ENCODE measurements at places on chromosomes 7 and 10.

DNA sequence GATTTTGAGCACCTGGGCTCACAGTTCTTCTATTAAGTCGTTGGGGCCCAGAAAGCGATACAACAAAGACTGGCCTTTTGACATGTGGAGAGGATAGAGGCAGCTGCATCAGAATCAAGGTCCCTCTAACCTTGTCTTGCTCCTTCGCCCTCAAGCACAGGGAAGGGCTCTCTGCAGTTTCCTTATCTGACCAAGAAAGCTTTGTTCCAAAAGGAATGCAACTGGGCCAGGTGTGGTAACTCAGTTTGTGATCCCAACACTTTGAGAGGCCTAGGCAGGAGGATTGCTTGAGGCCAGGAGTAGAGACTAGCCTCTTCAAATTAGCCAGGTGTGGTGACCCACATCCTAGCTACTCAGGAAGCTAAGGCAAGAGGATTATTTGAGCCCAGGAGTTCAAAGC is 32.2 kb downstream of the SVOPL start:
- DNase-seq, result no peak

DNA sequence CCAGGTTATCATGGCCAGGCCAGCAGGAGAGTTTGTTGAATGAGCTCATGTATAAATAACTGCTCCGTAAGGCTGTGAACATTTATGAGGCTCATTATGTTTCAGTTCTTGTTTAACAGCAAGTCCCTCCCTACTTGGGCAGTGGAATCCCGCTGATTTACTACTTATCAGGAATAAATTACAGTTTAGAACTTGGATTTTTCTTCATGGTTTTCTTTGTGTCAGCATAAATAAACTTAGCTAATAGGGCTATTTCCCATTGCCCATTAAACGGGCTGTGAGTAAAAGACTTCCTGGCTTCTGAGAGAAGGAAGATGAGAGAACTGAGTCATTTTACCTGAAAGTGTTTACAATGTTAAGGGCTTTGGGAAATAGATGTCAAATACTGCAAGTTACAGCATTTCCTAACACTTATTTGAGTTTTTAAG is 701.6 kb upstream of the ANKRD30A start:
- no peak for DNase-seq

GRCh38 chr7:3861941-3862340 is 560.9 kb downstream of the SDK1 start:
- DNase-seq, result no peak

- DNase-seq, result no peak
These were observed 67.3 kb downstream of the PHYHIPL start for GRCh38 chr10:59243611-59244195.

DNA sequence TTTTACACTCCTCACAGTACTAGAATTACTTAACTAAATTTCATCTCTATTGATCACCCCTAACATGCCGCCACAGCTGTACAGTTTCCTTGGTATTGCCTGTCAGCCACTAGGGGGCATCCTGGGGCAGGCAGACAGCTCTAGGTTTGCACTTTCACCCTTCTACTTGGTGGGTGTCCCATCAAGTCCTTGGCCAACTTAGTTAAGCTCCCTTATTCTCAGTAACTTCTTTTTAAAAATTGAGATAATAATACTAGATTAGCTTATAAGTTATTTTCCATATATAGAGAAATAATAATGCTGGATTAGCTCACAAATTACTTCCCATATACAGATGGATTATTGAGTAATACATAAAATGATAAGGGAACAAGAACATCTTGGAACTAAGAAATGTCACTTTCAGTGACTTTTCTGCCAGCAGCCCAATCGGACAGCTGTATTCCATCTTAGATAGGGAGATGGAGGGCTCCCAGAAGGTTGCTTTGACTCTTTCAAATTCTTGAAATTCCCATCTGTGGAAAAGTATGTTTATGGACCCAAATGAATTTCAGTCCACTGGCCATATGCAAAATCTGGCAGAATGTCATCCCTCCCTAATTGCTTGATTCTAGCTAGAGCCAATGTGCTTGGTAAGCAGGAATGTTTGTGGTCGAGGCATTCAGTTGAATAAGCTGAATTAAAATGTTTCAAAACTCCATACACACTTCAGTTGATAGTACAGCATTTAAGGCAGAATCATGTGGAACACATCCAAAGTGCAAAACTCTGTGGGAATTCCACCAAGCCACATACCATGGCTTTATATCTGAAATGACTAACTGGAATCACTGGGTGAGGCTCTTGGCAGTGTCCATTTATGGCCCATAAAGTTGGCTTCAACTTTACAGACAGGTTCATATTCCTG is 309.7 kb downstream of the CSTF2T start:
- DNase-seq, result peak; percentile 92

- no peak for DNase-seq
These were observed 155.6 kb downstream of the PKD1L1 start for GRCh38 chr7:47792521-47793121.

DNA sequence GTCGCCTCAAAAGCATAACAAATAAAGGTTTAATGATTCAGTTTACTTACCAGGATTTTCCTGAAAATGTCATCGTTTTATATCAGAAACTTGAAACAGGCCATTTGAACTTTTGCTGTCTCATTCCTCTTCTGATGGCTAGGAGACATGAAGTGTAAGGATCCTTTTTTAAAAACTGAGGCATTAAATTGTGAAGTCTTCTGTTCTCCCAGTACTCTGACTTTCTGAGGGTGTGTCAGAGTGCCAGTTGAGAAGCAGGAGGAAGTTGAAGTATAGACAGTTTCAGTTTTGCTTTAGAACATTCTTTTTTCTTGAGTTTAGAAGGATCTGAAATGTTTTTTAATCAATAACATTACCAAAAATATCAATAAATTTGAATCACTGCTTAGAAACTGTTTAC is at the start of gene SAMD9L:
Gene SAMD9L (minus strand): TSS at position 242 of the 400 bp plus-strand sequence. CDS start 12,414 bp downstream, outside the sequence.
- DNase-seq, result no peak

- no peak for DNase-seq
These were observed 9.4 kb downstream of the KIF20B start for GRCh38 chr10:89710753-89711152.

- DNase-seq, result no peak
These were observed 71.1 kb downstream of the LYZL2 start for GRCh38 chr10:30558411-30558810.

GRCh38 chr7:138979226-138979979 is 1.8 kb downstream of the KIAA1549 start:
- DNase-seq, result no peak

- no peak for DNase-seq
These were observed 39.4 kb upstream of the SLC25A13 start for GRCh38 chr7:96361116-96361857.

GRCh38 chr7:40474790-40475680 is 340.2 kb downstream of the SUGCT start:
- DNase-seq, result no peak

- DNase-seq, result peak; percentile 7
These were observed 132.3 kb upstream of the POT1 start for GRCh38 chr7:125061776-125062397.

- DNase-seq, result no peak
These were observed 3.1 kb upstream of the CAPZA2 start for GRCh38 chr7:116859323-116859722.

GRCh38 chr10:80664071-80664680 is 126.5 kb downstream of the SH2D4B start:
- DNase-seq, result no peak

DNA sequence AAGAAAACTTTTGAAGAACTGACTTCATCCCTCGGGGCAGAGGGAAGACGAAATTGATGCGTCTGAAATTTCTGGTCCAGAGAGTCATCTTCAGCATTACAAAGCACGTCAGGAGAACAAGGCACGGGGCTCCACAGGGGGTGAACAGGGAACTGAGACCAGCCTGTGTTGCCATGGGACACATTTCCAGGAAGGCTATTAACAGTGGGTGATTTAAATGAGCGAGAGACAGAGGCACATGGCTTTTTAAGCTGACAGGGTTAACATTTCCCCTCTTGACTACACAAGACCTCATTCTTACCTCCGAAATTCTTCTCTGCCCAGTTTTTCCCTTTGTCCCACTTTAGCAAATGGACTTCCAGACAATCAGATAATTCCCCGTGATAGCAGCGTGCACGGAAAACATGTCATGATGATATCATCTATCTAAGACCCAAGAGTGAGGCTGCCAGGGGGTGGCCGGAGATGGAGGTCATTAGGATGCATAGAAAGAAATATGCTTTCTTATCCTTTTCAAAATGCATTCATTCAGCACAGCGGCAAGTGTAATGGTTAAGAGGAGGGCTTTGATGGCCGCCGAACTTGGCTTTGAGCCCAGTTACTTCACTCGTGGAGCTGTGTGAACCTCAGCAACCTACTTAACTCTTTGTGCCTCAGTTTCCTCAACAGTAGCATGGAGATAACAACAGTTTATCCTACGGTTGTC is 248.0 kb downstream of the PRPF18 start:
- DNase-seq, result no peak

DNA sequence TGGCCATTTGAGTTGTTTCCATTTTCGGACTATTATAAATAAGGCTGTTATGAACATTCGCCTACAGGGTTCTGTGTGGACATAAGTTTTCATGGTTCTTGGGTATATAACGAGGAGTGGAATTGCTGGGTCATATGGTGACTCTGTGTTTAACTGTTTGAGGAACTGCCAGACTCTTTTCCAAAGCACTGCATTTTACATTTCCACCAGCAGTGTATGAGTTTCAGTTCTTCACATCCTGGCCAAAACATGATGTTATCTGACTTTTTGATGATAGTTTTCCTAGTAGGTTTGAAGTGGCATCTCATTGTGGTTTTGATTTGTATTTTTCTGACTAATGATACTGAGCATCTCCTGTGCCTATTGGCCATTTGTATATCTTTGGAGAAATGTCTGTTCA is 5.4 kb downstream of the SUV39H2 start:
- no peak for DNase-seq

DNA sequence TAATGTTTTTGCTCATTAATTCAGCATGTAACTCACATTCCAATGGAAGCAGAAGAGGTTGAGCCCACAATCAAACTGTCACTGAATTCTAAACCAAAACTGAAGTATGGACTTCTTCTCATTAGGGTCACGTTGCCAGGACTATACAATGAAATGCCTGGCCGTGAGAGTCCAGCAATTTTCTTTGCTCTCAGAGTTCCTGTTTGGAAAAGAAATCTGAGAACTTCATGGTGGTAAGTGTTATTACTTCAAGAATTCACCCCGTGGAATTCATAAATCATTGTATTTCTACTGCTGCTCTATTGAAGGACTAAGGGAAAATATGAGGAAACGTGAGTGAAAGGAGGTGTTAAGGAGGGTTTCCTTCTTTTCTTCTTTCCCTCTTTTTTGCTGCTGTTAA is 441.8 kb upstream of the AKR1E2 start:
- no peak for DNase-seq
